ENCODE measurements at places on chromosomes 2 and 18.

- DNase-seq = no peak
These were observed 116.9 kb downstream of the SMAD7 start for GRCh38 chr18:48833701-48834412.

- no peak for DNase-seq
These were observed 70.5 kb downstream of the CAB39 start for GRCh38 chr2:230783101-230783500.

- no peak for DNase-seq
These were observed 70.3 kb downstream of the VAPA start for GRCh38 chr18:9984080-9984479.

DNA sequence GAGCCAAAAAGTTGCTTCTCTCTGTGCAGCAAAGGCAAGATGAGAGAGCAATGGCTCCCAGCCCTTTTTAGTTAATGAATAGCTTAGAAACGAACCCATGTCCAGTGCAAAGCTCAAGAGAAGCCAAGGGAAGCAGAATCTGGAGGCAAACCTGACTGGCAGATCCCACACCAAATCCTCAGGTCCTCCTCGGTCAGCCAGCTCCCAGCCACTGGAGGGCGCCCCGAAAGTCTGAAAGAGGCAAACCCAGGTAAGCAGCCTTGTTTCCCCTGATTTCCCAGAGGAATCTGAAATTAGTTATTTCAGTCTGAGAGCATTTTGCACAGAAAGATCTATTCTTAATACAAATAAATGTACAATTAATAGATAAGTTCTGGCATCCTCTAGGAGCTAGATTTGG is 71.3 kb upstream of the PID1 start:
- peak; percentile 45 for DNase-seq

DNA sequence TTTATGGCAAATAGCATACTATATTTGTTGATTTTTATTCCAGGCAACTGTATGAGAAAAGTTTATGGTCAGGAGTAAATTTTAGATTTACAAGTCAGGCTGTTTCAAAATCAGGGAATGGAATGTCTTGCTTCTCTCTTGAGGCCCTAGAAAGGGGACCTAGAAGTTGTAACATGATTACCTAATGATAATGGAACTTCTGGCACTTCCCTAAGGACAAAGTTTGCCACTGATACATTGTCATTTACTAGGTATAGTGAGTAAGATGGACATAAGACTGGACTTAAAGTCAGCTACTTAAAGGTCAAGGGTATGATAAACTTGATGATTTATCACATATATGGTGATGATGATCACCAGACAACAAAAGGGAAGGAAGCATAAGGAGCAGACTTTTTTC is 103.3 kb upstream of the VRK2 start:
- peak; percentile 72 for DNase-seq

DNA sequence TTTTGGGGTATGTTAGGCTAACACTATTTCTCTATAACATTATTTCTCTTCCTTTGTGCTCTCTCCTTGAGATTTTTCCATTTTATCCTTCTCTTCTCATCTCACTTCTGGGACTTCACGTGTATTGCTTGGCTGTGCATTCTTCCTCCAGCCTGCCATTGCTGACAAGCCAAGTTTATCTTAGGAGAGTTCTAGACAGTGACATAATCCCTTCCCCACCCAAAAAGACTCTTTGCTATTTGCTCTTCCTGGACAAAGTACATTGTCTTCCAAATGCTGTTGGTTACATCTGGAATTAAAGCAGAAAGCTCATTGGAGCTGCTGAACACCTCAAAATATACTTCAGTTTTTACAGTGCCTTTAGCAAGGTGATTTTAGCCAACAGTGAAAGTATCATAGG is 8.9 kb downstream of the TSPYL6 start:
- no peak for DNase-seq

GRCh38 chr2:237876061-237876526 is 16.7 kb downstream of the RAMP1 start:
- DNase-seq = no peak

DNA sequence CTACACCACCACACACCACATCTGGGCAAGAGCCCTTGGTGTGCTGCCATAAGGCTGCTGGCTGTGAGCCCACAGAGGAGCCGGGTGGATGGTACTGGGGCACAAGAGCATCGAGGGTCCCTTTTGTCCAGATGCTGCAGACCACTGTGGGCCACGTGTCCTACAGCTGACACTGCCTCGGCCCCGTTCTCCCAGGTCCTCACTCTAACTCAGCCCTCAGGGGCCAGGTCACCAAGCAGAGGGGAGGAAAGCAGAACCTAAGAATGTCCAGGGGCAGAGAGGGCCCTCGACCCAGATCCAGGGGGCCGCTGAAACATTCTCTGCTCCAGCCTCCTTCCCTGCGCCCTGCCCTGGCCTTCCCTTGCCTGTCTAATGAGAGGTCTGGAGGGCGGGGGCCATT is 91.7 kb upstream of the ASB18 start:
- DNase-seq = no peak

DNA sequence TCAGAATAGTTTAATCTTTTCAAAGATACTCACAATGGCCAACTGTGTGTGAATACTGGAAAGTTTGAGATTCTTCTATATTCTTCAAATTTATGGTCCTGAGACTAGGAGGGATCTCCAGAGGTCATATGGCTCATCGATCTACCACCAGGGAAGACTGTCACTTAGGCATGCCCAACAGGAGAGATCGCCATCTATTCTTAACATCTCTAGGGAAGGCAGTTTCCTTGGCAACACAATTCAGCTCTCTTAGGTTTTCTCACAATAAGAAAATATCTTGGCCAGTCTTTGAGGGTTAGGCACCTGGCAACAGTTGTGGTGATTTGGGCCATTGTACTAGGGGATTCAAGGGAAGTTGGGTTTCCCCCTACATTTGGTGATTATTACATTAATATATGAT is 107.2 kb downstream of the GALNT3 start:
- no peak for DNase-seq

GRCh38 chr18:58337285-58337684 is 291.6 kb downstream of the ALPK2 start:
- DNase-seq = no peak

GRCh38 chr2:85001595-85001994 is 30.6 kb downstream of the KCMF1 start:
- DNase-seq = no peak

DNA sequence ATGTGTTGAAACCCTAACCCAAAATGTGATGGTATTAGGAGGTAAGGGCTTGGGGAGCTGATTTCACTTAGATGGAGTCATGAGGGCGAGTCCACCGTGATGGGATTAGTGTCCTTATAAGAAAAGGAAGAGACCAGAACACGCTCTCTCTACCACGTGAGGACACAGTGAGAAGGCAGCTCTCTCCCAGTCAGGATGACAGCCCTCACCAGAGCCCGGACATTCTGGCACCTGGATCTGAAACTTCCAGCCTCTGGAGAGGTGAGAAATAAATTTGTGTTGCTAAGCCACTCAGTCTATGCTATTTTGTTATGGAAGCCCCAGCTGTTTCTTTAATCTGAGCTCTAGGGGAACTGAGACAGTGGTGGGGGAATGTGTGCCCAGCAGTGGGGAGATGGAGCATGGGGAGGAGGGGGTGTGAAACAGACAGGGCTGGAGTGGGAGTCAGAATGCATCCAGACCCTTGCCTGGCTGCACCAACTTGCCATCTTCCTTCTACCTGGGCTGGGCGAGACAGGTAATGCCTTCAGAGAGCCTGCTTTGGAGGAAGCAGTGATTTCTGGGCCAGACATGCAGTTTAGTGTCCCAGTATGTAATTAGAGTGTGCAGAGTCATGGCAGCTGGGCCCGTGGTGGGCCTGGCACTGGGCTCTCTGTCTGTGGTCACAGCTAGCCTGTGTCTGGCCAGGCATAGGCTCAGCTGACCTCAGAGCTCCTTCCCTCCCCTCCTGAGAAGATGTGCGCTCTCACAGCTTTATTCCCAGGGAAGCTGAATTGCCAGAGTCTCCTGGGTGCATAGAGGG is 38.1 kb downstream of the RHOB start:
- no peak for DNase-seq

- DNase-seq = no peak
These were observed 47.6 kb downstream of the TNS1 start for GRCh38 chr2:217954971-217955740.

GRCh38 chr2:238895891-238896600 is 48.2 kb downstream of the TWIST2 start:
- DNase-seq = peak; percentile 93

DNA sequence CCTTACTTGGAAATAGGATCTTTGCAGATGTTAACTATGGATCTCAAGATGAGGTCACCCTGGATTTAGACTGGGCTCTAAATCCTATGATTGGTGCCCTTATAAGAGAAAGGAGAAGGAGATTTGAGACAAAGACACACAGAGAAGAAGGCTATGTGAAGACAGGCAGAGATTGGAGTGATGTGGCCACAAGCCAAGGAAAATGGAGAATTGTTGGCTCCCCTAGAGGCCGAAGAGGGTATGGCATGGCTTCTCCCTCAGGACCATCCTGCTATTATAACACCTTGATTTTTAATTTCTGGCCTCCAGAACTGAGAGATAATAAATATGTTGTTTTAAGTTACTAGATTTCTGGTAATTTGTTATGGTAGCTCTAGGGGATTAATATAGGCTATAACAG is 7.6 kb downstream of the CYBRD1 start:
- DNase-seq = peak; percentile 22

GRCh38 chr2:231467016-231467545 is 2.8 kb upstream of the NCL start:
- DNase-seq = no peak

GRCh38 chr2:54429054-54429453 is 27.1 kb upstream of the SPTBN1 start:
- DNase-seq = no peak

DNA sequence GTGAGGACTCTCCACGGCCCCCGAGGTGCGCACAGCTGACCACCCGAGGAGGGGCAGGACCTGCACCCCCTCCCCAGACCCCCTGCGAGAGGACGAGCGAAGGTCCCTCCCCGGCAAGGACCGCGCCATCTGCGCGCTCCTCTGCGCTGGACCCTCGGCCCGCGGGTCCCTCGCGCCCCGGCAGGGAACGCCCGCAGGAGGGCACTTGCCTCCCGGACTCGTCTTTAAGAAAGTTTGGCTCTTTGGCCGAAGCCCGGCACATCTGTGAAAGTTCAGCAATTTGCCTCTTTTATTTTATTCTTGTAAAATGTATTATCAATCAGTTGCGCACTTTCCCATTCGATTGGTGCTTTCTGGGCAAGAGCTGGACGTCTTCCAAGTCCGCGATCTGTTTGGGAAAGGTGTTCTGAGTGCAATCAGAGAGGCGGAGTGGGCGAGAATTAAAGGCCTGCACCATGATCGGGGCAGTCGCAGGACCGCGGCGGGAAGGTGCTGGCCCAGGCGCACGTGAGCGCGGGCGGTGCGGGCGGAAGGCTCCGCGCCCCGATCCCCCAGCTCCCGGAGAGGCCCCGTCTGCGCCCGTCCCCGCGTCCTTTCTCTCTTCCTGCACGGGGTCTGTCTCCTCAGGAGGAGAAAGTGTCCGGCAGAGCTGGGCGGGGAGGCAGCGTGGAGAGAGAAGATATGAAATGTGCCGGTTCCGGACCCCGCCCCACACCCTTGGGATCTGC is 1.6 kb upstream of the ALKAL2 start:
- DNase-seq = no peak

GRCh38 chr2:147495734-147496133 is 349.1 kb upstream of the ACVR2A start:
- DNase-seq = no peak

GRCh38 chr2:216572582-216573578 is 60.3 kb upstream of the IGFBP2 start:
- no peak for DNase-seq

- no peak for DNase-seq
These were observed 377.2 kb downstream of the SOX11 start for GRCh38 chr2:6069381-6069780.

GRCh38 chr2:175234650-175235049 is 53.1 kb upstream of the ATP5MC3 start:
- DNase-seq = no peak

- no peak for DNase-seq
These were observed 22.6 kb downstream of the ANXA4 start for GRCh38 chr2:69764286-69765095.

GRCh38 chr18:49086926-49087325 is 136.2 kb upstream of the SMAD7 start:
- no peak for DNase-seq

DNA sequence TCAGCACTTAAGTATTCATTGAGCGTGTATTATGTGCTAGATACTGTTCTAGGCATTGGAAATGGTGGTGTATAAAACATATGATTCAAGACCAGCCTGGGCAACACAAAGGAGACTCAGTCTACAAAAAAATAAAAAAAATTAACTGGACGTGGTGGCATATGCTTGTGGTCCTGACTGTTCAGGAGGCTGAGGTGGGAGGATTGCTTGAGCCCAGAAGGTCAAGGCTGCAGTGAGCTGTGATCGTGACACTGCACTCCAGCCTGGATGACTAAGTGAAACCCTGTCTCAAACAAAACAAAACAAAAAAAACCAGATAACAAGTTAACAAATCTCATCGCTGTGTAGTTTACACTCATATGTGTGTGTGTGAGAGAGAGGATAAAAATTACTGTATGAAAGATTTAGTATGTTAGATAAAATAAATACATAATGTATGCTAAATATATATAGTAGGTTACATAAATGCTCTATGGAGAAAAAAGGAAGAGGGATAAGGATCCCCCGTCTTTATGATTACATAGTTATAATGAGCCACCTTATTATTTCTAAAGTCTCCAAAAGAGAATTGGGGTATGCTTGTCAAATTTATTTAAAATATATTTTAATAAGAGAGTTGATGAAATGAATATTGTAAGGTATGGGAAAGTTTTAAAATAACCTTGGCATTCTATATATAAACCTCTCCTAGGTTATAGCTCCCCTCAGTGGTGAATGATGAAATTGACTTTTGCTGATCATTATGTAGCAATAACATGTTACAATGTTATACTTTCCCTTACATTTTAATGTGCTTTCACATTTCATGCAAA is 69.2 kb downstream of the EHBP1 start:
- DNase-seq = peak; percentile 55

DNA sequence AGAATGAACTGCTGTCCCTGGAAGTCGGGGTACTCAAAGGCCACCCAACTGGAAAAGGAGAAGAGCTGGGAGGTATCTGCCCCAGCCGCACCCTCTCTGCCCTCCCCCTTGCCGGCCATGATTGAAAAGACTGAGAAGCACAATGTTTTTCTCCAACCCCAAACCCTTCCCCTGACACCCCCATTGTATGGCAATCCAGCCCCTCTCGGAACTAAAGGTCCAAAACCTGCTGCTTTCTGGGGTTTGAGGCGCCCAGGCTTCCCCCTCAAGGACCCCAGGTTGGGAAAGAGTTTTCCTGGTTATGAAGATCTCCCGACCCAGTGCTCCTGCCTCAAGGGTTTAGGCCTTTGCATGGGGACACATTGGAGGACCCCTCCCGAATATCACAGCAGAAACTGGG is 1.0 kb downstream of the CRYBA2 start:
- no peak for DNase-seq
